ENCODE measurements at places on chromosomes 3 and 15.

- no peak for DNase-seq
These were observed 19.2 kb downstream of the FYCO1 start for GRCh38 chr3:45976191-45977091.

GRCh38 chr3:54138937-54139547 is 16.7 kb downstream of the CACNA2D3 start:
- no peak for DNase-seq

- no peak for DNase-seq
These were observed 19.6 kb downstream of the FLNB start for GRCh38 chr3:58027704-58028317.

DNA sequence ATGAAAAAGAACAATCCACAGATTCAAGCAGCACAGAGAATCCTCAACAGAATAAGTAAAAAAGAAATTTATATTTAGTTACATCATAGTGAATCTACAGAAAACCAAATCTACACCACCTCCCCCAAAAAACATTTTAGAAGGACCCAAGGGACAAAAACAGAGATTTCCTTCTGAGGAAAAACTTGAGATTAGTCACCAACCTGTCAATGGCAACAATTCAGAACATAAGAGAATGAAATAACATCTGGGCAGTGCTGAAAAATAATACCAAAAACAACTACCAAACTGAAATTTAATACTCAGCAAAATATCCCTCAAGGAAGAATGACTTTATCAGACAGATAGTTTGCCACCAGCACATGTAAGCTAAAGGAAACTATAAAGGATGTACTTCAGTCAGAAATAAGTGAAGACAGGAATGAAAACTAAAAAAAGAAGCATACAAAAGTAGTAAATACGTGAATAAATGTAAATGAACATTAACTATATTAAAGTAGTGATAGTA is 260.7 kb downstream of the ULK4 start:
- DNase-seq, result no peak

DNA sequence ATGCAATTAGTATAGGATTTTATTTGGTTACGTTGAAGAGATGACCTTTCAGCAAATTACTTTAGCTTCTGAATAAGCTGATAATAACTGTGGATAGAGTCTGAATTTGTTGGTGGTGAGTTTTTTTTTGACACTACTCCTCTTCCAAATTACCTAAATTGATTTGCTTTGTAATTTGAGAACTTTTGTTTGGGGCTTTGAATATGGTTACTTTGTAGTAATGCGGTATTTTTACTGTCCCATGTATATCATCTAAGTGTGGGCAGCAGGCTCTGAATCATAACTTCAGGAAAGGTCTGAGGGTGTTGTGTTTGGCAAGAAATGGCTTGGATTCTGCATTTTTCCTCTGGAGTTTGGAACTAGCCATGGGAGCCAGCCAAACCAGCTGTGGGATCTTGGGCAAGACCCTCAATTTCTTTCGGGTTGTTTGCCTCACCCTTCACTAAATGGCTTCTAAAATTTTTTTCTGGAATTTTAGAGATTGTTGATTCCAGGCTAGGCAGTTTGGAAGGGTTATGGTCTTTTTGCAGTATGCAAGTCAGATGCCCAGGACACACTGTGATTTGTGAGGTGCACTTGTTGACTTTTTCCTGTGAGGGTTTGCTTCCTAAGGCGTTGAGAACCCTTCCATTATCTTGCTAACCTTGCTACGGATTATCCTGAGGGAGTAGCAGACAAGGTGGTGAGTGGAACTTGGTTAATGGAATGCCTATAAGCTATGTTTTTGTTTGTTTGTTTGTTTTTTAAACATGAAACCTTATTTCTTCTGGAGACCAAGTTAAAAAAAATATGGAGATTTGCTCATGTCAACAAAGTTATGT is 10.4 kb downstream of the PTPRG start:
- no peak for DNase-seq

DNA sequence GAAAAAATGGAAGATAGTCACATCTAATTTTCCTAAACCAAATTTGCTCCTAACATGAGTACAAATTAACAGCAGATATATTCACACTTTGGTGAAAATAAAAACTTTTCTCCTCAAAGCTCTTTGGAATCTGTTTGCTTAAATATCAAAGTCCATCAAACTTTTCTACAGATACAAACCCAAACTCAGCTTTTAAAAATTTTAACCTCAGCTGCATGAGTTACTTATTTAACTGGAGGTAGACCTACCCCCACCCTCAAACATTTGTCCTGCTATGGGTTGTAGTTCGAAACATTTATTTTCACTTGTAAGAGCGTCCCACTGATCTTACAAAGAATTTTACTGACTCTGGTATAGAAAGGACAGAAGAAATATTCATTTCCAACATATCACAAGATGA is 8.9 kb upstream of the XYLB start:
- DNase-seq, result no peak

GRCh38 chr3:180184816-180185215 is 148.1 kb upstream of the PEX5L start:
- DNase-seq, result no peak

DNA sequence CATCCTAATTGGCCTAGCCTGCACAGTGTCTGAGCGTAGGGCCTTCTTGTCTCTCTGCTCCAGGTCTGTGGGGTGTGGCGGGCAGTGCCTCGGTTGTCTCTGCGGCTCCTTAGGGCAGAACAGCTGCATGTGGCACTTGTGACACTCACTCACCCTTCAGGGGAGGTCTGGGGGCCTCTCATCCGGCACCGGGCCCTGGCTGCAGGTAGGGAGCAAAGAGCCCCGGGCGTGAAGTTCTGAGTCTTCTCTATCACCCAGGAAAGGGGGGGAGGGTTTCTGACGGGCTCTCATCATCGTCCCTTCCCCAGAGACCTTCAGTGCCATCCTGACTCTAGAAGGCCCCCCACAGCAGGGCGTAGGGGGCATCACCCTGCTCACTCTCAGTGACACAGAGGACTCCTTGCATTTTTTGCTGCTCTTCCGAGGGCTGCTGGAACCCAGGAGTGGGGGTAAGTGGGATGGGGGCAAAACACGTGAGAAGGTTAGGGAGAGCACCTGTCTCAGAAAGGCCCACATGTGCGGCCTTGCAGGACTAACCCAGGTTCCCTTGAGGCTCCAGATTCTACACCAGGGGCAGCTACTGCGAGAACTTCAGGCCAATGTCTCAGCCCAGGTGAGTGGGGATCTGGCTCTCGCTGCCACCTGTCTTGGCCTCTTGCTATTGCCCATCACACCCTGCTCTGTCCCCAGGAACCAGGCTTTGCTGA is 2.6 kb downstream of the CHRD start:
- no peak for DNase-seq

GRCh38 chr15:73051807-73052652 is at the start of gene NEO1:
Gene NEO1, plus strand, starts transcription at chr15:73052463. Its CDS starts 213 bp downstream, at chr15:73052676.
- DNase-seq, result peak; percentile 62

DNA sequence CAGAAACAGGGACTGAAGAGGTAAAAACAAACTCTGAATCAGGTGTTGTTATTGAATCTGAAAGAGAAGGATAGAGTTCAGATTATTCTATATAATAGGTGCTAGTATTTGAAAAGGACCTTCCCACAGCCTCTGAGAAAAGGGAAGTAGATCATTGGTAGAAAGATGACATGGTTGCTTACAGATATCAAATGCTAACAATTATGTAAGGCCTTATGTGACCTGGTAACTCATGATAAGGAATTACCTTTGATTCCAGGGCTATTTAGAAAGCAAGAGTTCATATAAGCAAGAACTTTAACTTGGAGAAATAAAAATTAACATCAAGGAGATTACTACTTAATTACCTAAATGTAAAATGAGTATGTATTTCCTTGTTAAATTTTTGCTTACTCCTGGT is 7.6 kb downstream of the SLC27A2 start:
- no peak for DNase-seq

DNA sequence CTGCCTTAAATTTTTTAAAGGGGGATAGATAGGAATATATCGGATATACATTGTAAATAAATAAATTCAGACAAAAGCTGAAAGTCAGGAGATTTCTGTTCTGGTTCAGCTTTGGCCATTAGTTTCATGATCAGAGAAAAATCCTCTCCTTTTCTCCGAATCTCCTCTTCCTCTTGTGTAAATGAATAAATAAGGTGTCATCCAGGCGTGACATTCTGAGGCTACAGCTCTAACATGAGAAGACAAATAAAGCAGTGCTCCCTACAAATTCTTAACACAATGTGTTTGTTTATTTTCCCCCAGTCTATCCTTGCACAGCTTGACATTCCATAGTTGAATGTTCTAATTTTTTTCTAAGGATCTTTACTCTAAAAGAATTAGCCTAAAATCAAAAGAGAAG is 9.4 kb upstream of the MB21D2 start:
- DNase-seq, result no peak

Data from NCI-H146 (cell line).